ENCODE measurements at places on chromosomes 5 and 9.

DNA sequence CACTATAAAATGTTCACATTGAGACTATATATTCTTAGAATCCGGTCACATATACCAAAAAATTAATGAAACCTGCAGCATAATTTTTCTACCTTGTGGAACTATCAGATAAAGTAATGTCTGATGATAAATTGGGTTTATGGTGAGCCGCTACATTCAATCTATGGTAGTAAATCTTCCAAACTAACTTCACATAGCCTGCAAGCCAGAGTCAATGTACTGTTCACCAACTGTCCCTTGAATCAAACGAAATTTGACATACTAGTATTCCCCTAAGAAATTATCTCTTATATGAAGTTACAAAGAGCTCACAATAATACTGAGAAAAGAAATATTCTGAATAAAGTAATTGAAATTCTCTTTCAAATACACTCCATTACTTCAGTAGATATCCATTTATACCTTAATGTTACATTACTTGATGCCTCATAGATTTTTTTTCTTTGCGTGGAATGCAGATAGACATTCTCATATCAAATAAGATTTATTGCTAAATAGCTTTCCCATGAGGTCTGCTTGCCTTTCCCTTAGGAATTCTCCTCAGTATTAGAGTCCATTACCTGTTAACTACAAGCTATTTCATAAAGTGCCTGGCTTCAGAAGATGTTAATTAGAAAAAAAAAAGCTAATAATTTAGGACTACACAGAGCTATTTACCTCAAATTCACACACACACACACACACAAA is 169.5 kb downstream of the PTPRD start:
- DNase-seq = no peak

GRCh38 chr5:41508696-41509398 is 1.6 kb downstream of the PLCXD3 start:
- DNase-seq = no peak

DNA sequence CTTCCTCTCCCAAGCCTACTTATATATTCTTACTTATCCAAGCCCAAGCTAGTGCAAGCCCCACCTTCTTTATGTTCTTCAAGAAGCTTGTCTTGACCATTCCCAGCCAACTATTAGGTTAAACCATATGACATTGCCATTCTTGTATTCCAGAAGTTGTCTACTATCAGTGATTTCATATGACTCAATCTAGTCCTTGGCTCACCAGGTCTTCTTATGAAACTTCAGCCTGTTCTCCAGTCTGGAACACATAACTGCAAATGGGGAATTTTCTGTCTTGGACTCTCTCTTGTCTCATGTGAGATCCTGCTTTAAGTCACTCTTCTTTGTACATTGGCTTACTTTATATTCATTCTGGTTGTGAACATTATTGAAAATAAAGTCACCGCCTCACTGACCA is 130.7 kb downstream of the TTLL11 start:
- no peak for DNase-seq

DNA sequence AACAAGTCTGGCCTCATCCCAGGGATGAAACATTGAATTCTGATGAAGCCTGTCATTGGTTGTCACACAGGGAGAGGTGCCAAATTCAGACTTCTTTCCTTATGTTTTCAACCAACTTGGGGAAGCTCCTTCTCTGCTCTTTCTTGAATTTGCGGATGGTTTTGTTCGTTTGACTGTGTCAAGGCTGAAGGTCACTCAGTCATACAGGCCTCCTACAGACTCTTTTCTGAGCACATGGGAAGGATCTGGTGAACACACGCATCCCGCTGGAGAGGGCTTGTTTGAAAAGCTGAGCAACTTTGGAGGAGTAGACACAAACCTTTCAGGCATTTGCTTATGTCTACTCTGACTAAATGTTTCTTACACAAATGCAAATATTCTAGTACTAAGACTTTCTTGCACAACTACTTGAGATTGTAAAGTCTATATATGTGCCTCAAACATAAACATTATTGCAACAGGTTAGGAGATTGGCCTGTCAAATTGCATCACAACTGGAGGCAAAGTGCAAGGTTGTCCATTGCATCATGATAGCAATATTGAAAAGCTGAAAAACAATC is 151.5 kb upstream of the NR3C1 start:
- DNase-seq = no peak

DNA sequence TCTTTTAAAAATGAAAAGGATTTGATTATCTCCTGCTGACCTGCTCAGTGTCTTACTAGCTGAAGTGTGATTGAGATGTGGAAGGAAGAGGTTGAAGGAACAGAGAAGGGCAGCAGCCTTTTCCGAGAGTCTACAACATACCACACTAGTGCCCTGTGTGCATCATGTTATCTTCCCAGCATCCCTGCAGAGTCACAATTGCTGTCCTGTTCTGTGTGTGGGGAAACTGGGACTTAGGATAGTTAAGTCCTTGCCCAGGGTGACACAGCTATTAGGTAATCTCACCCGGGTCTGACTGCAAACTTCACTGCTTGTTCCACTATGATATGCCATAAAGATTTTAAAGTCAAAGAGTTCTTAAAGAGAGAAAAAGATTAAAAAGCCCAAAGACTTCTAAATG is 55.8 kb downstream of the FAM78A start:
- DNase-seq = no peak

DNA sequence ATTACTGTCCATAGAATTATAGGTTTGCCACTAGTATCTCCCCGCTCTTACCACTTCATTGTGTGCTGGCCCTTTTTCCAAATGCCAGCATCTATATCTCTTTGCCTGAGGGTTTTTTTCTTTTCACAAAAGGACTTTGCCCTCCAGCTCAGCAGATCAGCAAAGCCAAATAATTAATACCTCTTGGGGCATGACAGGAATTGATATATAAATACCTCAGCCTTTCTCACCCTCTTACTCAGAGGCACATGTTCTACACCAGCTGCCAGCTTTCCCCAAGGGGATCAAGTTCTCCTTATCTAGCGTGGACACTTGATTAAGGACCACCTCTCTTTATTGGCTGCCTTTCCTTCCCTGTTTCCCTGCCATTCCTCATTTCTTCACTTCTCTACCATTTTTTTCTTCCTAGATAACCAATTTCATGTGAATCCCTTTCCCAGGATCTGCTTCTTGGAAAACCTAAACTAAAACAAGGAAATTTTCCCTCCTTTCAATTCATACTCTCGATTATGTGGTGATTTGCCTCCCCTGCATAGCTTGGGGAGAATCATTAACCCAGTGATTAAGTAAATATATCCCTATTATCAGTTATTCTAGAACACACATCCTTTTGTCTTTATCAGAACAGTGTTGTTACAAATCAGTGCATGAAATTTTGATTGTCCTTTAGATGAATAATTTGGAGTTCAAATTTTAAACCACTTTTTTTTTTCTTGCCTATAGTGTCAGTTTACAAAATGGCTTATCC is 6.9 kb upstream of the NUDT12 start:
- DNase-seq = no peak

GRCh38 chr5:3428334-3428733 is 167.3 kb upstream of the IRX1 start:
- no peak for DNase-seq

DNA sequence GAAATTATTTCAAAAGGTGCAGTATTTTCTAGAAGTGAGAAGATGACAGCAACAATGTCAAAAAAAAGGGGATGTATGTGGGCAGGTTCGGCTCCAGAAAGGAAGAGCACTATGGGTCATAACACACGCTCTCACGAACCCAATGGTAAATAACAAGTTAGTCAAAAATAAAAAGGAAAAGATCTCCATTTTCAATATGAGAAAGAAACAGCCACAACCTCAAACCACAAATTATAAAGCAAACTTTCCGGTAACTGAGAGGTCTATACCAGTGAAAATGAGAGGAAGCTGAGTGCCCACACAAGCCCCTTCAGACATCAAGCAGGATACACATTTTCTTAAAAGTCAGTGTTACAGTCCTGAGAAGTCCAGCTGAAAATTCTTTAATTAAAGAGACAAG is 398.5 kb upstream of the RPS23 start:
- DNase-seq = no peak

GRCh38 chr9:71726723-71727122 is 41.6 kb downstream of the CEMIP2 start:
- no peak for DNase-seq

DNA sequence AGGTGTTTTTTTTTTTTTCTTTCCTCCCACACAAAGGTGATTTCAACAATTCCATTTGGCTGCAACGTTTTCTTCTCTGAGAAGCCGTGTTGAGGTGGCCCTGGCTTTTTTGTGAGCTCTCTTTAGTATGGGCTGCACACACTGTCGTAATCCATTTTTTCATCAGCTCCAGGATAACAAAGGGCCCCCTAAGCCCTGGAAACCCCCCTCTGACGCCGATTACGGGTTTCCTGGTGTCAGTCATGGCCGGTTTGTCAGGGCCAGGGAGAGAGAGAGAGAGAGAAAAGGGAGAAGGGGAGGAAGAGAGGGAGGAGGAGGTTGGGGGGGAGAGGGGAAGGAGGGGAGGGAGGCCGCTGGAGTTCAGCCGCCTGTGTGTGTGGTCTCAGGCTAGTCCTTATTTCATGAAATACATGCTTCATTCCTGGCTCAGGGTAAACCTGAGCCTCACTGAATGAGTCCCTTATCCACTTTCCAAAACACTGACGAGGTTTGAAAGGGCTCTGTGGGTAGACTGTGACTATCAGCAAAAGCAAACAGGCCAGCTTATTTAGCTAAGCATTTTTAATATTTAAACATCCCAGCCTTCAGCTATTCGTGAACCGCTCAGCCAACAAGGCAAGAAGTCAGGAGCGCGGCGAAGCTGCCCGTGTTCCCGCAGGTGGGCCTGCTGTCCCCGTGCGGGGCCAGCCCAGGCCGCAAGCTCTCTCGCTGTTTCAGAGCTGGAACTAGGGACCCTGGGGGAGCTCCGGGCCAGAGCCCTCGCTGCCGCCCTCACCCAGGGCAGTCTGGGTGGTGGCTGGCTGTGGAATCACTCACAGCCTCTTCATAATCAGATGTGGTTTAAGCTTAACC is 172.8 kb downstream of the ERCC6L2 start:
- no peak for DNase-seq

DNA sequence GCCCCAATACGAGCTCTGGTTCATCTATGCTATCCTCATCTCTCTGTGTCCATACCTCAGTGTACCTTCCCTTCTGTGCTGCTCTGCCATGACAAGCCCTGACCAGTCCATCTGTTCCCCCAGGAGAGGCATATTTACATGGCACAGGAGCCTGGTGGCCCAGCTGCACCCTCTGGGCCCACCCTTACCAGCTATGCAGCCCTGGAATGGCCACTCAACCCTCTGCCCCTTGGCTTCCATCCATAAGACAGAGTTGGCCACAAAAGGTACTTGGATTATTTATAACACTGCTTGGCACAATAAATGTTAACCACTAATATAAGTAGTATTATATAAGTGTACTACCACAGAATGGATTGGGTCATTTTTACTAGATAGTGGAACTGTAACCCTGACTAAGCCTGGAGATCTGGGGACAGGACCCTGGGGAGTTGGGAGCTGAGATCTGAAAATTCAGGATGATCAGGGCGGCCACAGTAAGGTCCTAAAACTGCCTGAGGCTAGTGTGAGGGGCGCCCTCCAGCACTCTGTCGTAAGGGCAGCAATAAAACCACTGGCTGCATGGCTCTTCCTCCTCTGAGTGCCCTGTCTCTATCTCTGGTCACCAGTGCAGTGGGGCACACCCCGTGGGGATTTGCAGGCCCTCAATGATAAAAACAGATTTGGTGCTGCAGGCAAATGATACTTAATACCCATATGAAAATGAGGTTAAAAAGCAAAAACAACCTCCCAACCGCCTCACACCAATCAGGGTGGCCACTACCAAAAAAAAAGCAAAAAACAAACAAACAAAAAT is 65.8 kb downstream of the SEMA4D start:
- no peak for DNase-seq

DNA sequence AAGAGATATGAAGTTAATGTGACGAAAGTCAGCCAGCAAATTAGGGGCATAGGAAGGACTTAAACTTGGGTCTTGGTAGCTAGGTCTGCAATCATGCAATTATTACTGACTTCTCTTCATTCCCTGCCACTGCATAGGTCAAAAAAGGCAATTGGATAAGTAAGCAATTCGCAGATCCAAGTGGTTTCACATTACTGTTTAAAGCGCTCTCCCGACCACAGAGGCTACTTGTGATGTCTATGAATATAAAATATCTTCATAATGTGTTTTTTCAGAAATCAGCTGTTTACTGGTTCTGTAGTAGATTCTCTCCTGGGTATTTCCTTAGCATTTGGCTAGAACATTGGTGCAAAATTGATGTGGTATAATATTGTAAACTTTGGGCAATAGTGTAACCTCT is 174.7 kb upstream of the PTGER4 start:
- no peak for DNase-seq

DNA sequence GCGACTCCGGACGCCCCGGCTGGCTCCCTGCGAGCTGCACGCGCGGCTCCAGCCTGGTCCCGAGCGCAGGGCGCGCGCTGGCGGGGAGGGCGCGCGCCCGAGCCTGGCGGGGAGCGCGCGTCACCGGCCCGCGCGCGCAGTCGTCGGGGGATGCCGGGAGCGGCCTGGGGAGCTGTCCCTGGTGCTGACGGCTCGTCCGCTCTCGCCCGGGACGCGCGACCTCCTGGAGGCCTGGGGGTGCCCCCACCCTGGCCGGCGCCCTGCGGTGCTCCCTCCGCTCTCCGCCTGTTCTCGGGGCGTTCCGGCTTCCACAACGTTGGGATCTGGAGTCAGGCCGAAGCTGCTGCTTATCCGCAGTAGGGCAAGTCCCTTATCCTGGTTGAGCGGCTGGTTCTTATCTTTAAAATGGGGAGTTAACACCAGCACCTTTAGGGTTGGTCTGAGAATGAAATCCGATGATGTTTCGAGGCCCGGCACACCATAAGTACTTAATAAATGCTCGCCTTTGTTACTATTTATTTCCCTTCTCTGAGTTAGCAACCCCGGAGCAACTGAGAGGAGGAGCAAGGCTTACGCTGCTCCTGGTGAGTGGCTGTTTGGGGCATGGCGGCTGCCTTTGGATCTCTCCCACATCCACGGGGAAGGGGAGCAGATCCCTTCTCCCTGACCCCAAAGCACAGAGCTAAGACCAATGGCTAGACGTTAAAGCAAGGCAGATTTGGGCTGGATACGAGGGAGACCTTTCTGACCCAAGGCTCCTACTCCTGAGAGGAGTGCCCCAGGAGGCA is at the start of gene FAM163B:
Gene FAM163B, minus strand, starts transcription at position 79 of the 788 bp plus-strand sequence. CDS start 29,166 bp downstream, outside the sequence.
- DNase-seq = no peak

DNA sequence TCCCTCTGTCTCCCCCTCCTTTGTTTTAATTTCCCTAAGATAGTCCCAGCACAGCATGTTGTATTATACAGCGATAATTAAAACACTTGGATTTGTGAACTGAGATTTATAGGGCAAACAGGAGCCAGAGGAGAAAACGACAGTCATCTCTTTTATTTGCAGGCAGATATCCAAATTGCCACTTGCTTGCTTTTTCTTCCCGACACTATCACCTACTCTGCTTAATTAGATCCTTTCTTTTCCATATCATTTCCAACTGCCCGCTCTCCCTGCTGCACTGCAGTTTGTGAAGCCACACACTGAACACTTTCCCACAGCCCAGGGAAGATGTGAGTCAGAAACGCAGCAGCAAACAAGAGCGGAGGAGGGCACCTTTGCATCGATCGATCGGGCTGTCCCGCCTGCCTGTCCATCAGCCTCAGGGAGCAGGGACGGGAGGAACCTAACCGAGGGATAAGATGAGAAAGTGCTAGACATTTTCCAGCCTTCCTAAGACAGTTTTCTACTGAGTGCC is 35.8 kb upstream of the SPRY4 start:
- DNase-seq = no peak

GRCh38 chr9:76107482-76107881 is 217.0 kb downstream of the PCSK5 start:
- no peak for DNase-seq

GRCh38 chr5:10634562-10634961 is 70.7 kb downstream of the ANKRD33B start:
- DNase-seq = no peak

GRCh38 chr9:116451500-116452115 is 235.5 kb upstream of the TRIM32 start:
- DNase-seq = no peak

GRCh38 chr5:140420226-140420570 is 18.6 kb downstream of the ANKHD1 start:
- DNase-seq = no peak
